ENCODE measurements at places on chromosomes 13 and 19.

DNA sequence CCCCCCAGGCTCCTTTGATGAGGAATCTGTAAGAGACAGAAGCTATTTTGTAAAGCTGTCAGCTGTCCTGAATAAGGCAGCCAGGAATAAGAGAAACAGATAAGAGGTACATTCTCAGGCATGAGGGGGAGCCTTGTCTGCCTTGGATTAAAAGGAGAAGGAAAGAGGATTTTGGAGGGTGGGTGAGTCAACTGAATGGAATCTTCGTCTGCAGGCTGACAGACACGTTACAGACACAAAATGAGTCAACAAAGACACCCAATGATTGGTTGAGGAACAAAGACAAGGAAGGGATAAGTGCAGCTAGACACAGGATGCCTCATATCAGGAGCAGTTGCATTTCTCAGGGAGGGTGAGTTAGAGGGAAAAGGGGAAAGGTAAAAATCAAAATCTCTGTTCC lies 162.5 kb downstream of the OLFM4 start:
- DNase-seq, result no peak

GRCh38 chr13:99045396-99045795 lies 67.5 kb upstream of the DOCK9 start:
- no peak for DNase-seq

DNA sequence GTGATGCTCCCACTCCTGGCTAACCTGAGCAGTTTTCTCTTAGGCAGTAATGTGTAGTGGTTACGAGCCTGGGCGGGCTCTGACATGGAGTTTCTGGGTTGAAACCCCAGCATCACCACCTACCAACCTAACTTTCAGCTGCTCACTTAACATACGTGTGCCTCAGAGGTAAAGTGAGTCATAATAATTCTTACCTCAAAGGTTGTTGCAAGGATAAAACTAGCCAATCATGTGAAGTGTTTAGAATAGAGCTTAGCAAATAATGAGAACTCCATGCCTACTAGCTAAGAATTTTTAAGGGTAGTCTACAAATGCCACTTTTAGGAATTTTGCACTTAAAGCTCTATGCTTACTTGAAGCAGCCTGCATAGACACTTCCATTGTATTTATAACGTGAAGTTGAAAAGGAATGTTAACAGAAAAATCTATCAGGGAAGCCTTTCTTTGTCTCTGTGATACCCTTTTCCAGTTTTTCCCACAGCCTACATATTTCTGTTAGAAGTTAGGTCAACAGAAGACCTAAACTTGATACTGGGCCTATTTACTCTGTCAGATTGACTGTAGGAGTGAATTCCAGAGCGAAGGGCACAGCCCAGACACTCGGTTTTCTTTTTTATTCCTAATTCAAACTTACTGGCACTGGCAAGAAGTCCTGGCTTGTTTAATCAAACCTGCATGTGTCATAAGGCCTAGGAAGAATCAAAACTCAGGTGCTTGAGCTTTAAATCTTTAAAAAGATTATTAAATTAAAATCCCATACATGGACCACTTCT lies 90.7 kb downstream of the FREM2 start:
- DNase-seq, result no peak

GRCh38 chr19:38389101-38389925 lies 816 bp downstream of the SPRED3 start:
- no peak for DNase-seq

DNA sequence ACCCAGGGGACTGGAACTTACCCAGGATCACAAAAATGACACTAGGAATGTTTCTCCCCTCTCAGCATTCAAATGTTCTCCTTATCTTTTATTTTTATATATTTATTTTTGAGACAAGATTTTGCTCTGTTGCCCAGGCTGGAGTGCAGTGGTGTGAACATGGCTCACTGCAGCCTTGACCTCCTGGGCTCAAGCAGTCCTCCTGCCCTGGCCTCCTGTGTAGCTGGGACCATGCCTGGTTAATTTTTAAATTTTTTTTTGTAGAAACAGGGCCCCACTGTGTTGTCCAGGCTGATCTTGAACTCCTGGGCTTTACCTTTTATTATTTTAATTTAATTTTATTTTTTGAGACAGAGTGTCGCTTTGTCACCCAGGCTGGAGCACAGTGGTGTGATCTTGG lies 108.2 kb downstream of the PCCA start:
- DNase-seq, result no peak

DNA sequence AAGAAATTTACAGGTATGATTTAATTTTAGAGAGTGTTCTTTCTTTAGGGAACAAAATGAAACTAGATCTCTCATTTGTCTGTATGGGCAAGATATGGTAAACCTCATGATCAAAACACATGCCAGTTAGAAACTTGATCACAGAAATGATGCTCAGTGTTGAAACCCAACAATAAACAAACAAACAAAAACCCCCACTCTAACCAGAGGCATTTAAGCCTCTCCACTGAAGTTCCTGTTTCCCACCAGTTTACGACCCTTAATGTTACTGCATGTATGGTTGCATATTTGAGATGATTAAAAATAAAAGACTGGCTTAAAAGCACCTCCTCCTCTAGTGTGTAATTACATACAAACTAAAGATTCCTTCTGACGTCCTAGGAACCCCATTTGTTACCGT lies 293.3 kb upstream of the MAB21L1 start:
- DNase-seq, result no peak

GRCh38 chr13:46953941-46954340 lies 57.1 kb upstream of the HTR2A start:
- no peak for DNase-seq

DNA sequence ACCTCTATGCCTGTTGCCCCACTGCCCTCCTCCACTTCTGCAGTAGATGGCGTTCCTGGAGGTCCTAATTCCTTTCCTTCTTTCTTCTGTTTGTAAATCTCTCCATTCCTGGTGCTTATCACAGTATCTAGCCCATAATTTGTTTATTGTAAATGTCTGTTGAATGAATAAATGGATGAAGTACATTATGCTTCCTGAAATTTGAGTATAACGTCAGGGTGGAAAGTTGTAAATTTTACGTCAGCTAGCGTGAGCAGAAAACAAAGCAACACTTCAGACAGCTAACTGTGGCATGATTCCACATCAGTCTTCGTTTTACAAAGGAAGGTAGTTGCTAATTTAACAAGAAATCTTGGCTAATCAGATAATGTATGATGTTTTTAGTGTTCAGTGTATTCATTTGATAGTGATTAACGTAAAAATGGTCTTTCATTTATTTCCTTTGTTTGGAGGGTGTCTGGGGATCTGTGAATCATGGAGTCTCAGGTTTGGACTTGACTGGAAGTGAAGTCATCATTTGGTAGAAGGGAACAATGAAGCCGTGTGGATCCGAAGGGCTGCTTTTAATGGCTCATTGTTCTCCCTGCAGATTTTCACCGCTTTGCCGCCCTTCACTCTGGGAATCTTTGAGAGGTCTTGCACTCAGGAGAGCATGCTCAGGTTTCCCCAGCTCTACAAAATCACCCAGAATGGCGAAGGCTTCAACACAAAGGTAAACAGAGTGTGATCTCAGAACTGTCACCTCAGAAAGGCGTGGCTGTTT lies 215.1 kb downstream of the SHISA2 start:
- DNase-seq, result no peak

- DNase-seq, result peak; percentile 87
Observed at GRCh38 chr19:16417660-16418596, 53.8 kb downstream of the EPS15L1 start.

GRCh38 chr19:36120092-36120983 lies 5.1 kb downstream of the TBCB start:
- no peak for DNase-seq

- DNase-seq, result peak; percentile 92
Observed at GRCh38 chr19:46787331-46788261, 798 bp downstream of the SLC1A5 start.

- DNase-seq, result no peak
Observed at GRCh38 chr19:8615813-8616596, 5.5 kb upstream of the ADAMTS10 start.

DNA sequence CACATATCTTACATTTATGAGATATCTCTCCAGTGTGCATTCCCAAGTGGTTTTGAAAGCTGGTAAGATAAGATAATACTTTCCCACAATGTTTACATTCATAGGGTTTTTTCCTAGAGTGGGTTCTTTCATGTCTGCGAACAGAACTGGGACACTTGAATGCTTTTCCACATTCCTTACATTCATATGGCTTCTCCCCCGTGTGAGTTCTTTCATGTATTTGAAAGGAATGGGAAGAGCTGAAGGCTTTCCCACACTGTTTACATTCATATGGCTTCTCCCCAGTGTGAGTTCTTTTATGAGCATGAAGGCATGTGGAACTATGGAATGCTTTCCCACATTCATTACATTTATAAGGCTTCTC lies 19.7 kb downstream of the ZNF433 start:
- DNase-seq, result no peak

GRCh38 chr13:32310134-32310706 lies 4.9 kb downstream of the ZAR1L start:
- DNase-seq, result no peak

GRCh38 chr13:100602493-100603111 lies 14.0 kb upstream of the GGACT start:
- no peak for DNase-seq

GRCh38 chr13:41459432-41460073 lies 2.2 kb downstream of the RGCC start:
- no peak for DNase-seq

DNA sequence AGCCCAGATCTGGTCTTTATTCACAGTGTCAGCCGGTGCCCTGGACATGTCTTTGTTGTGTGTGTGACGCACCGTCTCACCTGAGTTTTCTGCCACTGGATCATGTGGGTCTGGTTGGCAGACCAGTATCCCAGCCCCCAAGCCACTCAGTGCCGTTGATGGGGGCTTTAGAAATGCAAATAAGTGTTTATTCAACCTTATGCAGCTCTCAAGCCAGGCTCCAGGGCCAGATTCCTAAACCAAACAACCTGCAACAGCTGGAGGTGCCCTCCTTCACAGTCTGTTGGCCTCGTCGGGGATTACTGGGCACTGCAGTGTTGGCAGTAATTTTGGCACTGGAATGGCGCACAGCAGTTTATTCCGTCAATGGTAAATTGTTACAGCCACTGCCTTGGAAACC lies 21.6 kb downstream of the FAM124A start:
- DNase-seq, result no peak

GRCh38 chr13:93437081-93437480 lies 210.5 kb downstream of the GPC6 start:
- no peak for DNase-seq

DNA sequence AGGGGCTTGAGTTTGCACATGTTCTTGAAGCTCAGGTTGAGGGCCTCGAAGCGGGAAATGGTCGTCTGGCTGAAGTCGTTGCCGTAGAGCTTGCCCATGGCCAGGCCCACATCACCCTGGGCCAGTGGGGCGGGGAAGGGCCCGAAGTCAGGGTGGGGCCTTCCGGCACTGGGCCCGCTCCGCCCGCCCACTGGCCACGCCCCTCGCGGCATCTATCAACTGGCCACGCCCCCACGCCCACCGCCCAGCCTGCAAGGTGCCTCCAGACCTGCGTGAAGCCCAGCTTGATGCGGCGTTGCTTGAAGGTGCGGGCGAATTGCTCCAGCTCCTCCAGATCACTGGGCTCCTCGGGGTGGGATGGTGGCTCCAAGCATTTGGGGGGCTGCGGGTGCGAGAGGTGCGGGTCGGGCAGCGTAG lies 19.9 kb downstream of the ZNF574 start:
- peak; percentile 83 for DNase-seq

- DNase-seq, result no peak
Observed at GRCh38 chr19:16073988-16074387, 2.3 kb upstream of the TPM4 start.

- no peak for DNase-seq
Observed at GRCh38 chr13:67318860-67319259, 88.7 kb upstream of the PCDH9 start.

DNA sequence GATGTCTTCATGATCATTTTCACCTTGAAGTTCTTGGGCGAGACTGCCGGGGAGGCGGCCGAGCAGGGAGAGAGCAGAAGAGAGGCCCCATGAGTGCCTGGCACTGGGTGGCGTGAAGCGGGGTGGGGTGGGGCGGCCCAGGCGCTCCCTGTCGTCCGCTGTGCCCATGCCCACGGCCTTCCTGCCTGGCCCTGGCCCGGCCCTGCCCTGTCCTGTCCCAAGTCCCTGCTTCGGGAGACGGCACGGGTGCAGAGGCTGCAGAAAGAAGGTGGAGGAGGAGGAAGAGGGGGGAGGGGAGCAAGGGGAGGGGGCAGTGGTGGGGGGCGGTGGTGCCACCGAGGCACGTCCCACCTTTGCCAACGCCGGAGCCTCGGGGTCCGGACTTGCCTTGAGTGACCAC lies 118.4 kb downstream of the PTPRS start:
- no peak for DNase-seq

DNA sequence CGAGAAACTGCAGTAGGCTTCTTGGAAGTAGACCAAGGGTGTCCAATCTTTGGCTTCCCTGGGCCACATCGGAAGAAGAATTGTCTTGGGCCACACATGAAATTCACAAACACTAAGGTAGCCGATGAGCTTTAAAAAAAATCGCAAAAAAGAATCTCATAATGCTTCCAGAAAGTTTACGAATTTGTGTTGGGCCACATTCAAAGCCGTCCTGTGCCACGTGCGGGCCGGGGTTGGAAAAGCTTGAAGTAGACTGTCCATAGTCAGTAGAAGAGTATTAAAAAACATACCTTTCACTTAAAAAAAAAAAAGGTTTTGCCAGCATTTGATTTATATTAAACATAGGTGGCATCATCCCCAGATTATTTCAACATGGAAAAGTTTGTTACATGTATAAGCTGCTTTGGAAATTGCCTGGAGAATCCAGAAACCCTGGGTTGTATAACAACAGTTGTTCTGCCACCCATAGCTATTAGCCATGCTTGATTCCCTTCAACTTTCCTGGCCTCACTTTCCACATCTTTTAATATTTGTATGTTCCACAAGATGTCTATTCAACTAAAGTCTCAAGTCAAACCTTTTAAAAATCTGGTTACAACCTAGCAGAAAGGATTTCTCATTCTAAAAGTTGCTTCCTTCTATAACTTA lies 1.0 kb downstream of the IFT88 start:
- DNase-seq, result no peak

- DNase-seq, result no peak
Observed at GRCh38 chr19:34173193-34173956, 1.1 kb downstream of the LSM14A start.

GRCh38 chr19:40178756-40179155 lies 12.5 kb upstream of the MAP3K10 start:
- no peak for DNase-seq

DNA sequence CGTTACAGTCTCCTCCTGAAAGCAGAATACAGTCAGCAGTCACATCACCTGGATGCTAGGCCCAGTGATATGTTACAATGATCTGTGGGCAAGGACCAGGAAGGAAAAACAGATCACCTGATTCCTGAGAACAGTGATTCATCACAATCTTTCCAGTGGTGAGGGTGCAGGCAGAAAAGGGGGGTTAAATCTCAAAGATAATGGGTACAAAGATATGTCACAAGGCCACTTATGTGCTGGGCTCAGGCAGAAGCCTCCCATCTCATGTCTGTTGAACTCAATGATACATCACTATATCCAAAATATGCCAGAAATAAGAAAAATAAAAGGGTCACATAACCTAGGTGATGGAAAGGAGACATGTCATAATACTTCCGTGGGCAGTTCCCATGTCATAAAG lies 10.8 kb upstream of the ZNF91 start:
- no peak for DNase-seq
